SIG-M5 (cell line): ENCODE measurements at places on chromosomes 7 and 10.

GRCh38 chr10:110221044-110221720 is 13.8 kb downstream of the MXI1 start:
- DNase-seq: no peak

- no peak for DNase-seq
Observed at GRCh38 chr7:38154278-38154677, 23.8 kb upstream of the STARD3NL start.

DNA sequence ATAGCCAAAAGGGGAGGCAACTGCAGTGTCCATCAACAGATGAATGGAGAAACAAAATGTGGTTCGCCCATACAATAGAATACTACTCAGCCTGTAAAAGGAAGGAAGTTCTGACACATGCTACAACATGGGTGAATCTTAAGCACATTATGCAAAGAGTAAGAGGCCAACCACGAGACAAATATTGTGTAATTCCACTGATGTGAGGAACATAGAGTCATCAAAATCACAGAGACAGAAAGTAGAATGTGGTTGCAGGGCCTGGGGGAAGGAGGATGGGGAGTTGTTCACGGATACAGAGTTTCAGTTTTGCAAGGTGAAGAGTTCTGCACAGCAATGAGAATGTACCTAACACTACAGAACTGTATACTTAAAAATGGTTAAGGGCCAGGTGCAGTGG is 13.7 kb upstream of the C10orf71 start:
- DNase-seq: no peak

DNA sequence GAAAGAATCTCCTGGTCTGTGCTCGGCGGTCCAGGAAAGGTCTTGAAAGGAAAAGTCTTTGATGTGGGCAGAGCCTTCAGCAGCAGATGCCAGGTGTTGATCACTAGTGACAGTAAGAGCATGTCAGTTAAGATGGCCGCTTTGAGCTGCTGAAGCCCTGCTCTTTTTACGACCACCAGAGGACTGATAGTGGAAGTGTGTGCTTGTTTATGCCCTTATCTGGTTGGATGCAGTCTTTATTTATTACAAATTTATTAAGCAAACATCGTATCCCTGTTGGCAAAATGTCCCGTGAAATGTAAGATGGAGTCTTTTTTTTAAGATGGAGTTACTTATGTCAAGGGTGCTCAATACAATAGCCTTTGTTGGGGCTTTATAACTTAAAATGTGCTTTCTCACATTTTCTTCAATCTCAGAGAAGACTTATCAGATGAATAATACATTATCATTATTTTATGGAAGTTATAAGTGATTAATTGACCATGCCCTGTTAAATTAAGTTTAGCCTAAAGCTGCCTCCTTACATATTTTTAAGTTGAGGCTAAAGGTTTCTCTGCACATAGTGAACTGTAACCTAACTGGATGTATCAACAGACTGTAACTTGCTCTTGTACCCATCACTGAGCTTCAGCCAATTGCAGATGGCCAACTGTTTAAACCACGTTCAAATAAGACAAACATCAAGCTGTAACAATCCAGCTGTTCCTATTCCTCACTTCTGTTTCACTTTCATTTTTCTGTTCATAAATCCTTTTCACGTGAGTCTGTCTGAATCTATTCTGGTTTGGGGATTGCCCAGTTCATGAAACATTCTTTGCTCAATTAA is 97.4 kb upstream of the PIK3CG start:
- no peak for DNase-seq

- DNase-seq: no peak
Observed at GRCh38 chr10:77531441-77532001, 106.1 kb downstream of the KCNMA1 start.

DNA sequence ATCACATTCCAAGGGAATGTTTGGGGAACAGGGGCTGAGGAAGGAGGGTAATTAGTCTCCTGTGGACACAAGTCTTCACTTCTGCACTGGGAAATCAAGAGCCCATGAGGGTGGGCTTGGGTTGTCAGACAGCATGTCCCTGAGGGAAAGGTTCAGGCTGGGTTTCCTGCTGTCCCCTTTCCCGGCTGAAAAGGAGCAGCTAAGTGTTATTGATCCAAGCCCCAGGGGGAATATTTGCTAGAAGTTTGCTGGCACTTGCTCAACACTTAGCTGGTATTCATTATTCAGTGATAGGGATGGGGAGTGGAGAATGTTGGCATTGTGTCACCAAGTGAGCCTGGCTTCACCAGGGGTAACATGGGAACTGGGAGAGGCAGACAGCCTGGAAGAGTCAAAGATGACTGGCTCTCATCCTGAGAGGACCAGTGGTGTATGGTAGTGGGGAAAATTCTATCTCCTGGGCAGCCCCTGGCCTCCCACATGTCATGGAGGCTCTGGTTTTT is 344.4 kb upstream of the PODXL start:
- no peak for DNase-seq

GRCh38 chr7:43164757-43165156 is 52.3 kb downstream of the HECW1 start:
- no peak for DNase-seq

GRCh38 chr10:25831080-25831479 is 102.9 kb upstream of the MYO3A start:
- DNase-seq: no peak

GRCh38 chr10:30435073-30435422 is 1.1 kb downstream of the MAP3K8 start:
- no peak for DNase-seq

- no peak for DNase-seq
Observed at GRCh38 chr7:125924037-125924436, 994.4 kb upstream of the POT1 start.

GRCh38 chr7:21620054-21620453 is 77.2 kb downstream of the DNAH11 start:
- DNase-seq: no peak

DNA sequence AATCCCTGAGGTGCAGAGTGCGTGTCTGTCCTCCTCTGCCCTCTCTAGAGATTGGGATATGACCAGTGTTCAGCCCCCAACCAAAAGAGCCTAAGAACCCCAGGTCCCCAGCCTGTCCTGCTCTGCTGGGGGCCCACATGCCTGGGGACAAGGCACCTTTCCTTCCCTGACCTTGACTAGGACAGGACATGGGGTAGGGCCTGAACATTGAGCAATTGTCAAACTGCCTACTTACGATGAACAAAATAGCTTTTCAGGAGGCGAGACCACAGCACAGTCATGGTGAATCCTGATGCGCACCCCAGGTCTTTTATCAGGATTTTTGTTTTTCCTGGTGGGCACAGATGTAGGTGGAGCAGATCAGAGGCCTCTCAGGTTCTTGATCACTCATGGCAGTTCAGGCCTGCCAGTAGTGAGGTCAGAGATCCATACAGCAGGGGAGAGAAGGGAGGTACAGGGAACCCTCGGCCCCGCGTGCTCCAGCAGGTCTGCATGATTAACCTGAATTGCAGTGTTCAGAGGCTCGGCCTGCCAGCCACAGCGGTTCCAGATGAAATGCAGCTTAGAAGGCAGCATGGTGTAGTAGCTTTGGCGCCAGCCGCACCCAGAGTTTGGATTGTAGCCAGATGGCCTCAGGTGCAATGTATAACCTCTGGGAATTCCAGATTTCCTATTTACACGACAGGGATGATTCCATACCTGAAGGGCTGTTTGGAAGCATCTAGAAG is 191.3 kb downstream of the CUX1 start:
- no peak for DNase-seq

DNA sequence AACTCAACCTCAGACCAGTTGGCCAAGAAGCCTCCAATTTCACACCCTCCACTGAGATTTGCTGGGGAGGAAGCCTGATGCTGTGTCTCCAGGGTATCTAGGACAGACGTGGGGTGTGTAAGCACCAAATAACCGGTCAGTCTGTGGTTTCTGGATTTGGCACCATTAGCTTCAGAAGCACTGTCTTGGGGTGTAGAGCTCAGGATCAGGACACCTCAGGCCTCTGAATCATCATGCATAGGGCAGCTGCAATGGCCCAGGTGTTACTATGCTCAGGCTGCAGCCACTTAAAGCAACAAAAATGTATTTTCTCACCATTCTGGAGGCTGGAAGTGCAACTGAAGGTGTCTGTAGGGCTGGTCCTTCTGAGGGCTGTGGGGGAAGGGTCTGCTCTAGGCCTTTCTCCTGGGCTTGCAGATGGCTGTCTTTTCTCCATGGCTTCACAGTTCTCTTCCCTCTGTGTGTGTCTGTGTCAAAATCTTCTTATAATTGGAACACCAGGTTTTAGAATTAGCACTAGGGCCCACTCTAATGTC is 73.4 kb upstream of the SEPHS1 start:
- no peak for DNase-seq

- DNase-seq: no peak
Observed at GRCh38 chr7:70704831-70705346, 427.1 kb upstream of the GALNT17 start.

DNA sequence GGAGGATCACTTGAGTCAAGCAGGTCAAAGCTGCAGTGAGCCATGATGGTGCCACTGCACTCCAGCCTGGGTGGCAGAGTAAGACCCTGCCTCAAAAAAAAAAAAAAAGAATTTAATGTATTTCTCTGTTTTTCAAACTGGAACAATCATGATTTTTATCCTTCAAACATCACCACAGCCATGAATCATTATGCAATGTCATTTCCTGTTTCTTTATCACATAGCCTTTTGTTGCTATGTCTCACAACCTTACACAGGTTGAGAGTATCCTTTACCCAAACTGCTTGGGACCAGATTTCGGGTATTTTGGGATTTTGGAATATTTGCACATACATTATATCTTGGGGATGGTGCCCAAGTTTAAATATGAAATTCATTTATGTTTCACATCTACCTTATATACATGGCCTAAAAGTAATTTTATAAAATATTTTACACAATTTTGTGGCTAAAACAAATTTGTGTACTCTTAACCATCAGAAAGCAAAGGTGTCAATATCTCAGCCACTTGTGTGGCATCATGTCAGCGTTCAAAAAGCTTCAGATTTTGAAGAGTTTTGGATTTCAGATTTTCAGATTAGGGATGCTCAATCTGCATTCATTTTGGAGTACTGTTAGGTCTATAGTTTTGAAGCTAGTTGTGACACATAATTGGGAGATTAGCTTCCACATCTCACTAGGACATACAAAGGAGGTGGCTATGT is 8.2 kb downstream of the NT5C3A start:
- no peak for DNase-seq

DNA sequence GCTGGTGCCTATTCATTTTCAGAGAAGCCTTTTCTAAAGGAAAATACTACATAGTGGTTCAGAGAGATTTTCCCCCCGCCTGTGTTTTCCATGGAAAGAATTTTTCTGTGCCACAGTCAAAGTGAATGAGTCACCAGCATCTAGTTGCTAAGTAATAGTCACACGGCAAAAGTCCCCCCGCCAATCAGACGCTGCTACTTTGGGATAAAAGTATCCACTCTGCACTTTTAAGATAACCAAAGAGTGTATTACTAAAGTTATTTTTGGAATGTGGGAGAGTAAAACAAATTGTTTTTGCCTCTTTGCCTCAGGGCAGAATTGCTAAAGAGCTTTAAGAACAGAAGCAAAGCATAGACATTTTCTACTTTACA is 23.5 kb downstream of the ABLIM1 start:
- DNase-seq: no peak

GRCh38 chr10:124949543-124949942 is 7.6 kb downstream of the ZRANB1 start:
- DNase-seq: no peak

GRCh38 chr7:120837599-120837998 is 20.3 kb downstream of the TSPAN12 start:
- no peak for DNase-seq
